Amniotic stem cell (primary cell): ENCODE measurements at places on chromosomes 2 and 18.

- DNase-seq: no peak
These were observed 9.3 kb upstream of the AGBL5 start for GRCh38 chr2:27042159-27042661.

DNA sequence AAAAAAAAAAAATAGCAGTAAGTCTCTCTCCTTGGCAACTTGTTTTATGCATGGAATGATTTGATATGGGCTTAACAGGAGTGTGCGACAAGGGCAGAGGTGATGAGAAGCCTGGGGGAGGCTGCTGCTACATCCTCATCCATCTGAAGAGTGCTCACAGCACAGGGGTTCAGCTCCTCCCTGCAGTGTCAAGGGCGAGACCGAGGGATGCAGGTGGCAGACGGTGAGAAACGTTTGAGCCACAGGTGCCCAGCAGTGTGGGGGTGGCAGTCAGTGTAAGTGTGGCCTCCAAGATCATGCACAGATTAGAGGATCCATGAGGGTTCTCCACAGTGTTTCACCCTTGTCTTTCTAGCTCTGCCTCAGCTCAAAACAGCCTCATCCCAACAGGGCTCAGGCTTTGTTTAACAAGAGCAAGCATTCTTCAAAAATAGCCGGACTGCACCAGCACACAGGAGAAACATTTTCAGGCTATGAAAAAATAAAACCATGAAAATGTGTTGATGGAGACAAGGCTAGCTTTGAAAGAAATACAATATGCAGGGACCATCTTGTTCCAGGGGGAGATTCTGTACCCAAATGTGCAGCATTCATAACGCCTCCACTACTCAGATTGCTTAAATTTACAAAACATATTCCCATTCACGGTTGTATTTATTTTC, 324.5 kb upstream of the MYT1L start:
- no peak for DNase-seq

- DNase-seq: no peak
These were observed 70.9 kb downstream of the AFF3 start for GRCh38 chr2:100071335-100072043.

GRCh38 chr2:112661656-112662305, 16.0 kb downstream of the SLC20A1 start:
- no peak for DNase-seq

GRCh38 chr2:232588680-232589585, 38.4 kb downstream of the EIF4E2 start:
- DNase-seq: peak; percentile 44

DNA sequence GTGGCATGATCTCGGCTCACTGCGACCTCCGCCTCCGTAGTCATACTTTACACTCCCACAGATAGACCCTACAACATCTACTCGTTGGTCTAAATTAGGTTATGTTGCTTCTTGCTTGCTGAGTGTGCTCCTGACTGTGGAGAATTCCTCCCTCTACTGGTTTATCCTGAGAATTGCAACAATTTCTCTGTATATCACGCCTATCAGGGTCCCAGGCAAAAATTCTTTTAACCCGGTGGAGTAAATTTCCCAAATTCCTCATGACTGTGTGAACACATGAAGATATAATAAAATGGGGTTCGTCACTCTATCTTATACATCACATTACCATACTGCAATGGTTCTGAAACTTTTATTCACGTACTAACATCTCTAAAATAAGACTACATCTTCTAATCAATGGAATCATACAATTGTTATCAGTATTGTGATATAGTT, 156.7 kb downstream of the EVA1A start:
- DNase-seq: peak; percentile 10

DNA sequence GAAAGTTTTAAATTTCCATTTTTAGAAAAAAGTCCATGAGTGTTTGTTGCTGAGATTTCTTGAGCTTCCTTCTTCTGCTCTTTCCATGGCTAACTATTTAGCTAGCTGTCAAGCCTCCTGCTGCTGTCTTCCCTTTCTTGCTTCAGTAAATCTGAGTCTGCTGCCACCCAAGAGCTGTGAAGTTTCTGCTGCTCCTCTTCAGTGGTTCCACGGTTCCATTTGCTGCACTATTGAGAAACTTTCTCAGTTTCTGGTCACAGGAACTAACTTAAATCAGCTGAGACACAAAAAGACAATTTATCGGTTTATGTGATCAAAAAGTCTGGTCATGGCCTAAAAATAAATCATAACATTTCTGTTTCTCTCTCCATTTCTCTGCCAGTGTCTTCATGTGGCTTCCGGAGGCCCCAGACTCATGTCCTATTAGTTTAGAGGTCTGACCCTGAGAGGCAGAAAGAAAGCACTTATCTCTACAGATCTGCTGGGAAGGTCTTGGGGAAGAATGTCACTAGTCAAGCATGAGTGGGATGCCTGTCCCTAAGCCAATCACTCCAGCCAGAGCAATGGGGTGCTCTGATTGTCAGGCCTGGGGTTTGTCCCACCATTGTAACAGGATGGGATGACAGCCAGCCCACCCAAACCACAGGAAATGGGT, 73.0 kb upstream of the ARL4C start:
- DNase-seq: no peak

- DNase-seq: peak; percentile 93
These were observed at the start of the genes CENPO and PTRHD1 for GRCh38 chr2:24792874-24793760. TSS of gene CENPO (plus strand) at chr2:24793425. CDS start at chr2:24793920, 495 bp downstream. TSS of gene PTRHD1 (minus strand) at chr2:24793391. CDS start at chr2:24793377, 14 bp downstream.

DNA sequence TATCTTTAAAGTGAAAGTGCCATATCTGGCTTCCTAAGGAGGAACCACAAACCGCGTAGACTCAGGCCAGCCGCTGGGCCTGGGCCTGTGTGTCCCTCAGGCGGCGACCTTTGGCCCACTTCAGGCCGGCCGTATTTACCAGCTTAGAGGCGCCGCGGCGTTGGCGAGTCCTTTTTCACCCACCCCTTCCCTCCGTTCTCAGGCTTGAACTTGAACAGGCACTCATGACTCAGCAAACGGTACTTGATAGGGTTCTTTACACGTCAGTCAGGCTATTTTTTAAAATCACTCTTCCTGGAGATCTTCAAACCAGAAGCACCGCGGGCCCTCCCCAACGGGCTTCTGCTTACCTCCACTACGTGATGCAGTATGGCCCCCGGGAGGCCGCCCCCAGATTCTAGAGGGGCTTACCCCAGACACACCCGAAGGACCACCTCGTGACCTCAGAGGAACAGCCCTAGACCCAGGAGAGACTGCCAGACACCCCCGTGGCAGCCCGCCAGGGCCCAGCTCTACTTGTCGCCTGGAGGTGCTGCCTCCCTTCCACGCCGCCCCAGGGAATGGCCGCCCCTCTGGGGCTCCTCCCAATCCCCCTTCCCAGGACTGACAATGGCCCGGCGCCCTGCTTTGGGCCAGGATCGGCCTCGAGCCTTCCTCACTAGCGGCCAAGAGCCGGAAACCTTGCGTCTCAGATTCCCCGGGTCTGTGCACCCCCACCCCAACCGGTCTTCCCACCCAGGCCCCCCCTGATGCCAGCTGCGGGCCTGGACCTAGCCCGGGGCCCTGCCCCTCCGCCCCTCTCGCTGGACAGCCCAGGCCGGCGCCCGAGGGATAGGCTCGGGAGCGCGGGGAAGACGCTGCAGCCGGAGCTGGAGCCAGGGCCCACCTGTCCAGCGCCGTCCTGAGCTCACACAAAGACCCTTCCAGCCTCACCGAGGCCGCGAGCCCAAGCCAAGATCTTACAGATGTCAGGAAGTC, 33.8 kb upstream of the IMPA2 start:
- DNase-seq: peak; percentile 63

GRCh38 chr2:96138179-96139145, at the start of gene ASTL:
TSS of gene ASTL (minus strand) at chr2:96138502. CDS start at chr2:96138436, 66 bp downstream.
- DNase-seq: no peak

DNA sequence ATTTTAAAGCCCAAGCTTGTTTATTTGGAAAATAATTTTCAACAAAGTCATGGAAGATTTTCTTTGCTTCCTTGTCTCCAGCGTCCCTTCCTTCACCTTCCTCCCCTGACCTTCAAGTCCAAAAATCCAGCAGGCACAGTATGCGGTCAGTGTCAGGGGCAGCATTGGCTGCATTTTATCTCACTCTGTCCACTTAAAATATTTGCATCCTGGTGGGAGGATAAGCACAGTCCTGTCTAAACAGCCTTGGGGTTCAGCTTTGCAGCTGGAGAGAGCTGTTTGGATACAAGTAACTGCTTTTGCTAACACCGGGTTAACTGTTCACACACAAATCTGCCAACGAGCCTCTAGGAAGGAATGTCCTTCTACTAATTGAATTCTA, 318.1 kb downstream of the PDE11A start:
- DNase-seq: no peak
